ENCODE measurements at places on chromosomes 2 and 18. TPM values are rescaled to one million over a fixed set of nuclear protein-coding genes. Genes with fewer than 3 reads are reported as not detected.

DNA sequence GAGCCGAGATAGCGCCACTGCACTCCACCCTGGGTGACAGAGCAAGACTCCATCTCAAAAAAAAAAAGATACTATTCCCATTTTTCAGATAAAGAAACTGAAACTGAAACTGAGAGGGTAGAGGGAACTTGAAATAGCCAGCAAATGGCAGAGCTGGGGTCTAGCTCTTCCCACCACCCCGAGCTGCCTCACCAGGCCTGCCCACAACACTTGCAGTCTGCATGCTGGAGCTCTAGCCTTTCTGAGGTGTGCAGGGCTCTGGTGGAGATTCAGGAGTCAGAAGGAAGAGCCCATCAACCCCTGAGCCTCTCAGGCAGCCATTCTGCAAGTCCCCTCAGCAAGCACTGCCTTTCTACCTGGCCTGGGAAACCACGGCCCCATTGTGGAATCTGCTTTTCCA, 14.3 kb downstream of the EDAR start:
- DNase-seq: no peak
- H3K4me1 ChIP-seq: peaks cover 24% of the 10 kb centered on the region
- H3K27me3 ChIP-seq: peaks cover 44% of the 10 kb centered on the region
- H3K4me3 ChIP-seq: no peak overlapping the region

DNA sequence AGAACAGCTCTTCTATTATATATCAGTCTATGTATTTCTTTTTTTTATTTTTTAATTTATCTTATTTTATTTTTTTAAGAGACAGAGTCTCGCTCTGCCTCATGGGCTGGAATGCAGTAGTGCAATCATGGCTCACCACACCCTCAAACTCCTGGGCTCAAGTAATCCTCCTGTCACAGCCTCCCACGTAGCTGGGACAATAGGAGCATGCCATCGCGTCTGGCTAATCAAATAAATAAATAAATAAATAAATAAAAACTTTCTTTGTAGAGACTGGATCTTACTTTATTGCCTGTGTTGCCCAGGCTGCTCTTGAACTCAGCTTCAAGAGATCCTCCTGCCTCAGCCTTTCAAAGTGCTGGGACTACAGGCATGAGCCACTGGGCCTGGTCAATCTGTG, 117.0 kb downstream of the RBMS1 start:
- peaks cover 5% of the 10 kb centered on the region for H3K36me3 ChIP-seq
- H3K27me3 ChIP-seq: no peaks in the 10 kb centered on the region
- peak overlapping the region; percentile 39 for H3K27ac ChIP-seq
- H3K4me3 ChIP-seq: no peak overlapping the region
- DNase-seq: peak; percentile 34

Gene CHRND
- not detected for total RNA-seq

Gene TRAK2
- 24.4 TPM for total RNA-seq

Gene LOXHD1
- total RNA-seq: not detected

Data from Calu3 (cell line).